ENCODE measurements at places on chromosomes 7 and 10.

DNA sequence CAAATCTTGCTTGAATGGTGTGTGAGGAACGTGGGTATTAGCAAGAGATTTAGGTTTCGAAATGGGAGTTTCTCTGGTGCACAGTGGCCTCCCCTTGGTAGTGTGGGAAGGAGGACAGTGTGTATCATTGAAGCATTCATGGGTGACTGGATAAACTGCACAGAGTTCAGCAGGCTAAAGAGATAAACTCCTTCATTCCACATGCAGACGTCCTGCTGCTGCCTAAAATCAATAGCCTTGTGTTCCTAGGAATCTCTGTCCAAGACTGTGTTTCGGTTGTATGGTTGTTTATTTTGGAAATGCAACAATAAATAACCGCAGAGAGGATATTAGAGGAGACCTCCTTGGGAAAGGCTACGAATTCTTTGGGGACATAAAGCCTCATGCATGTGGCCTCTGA lies 100.9 kb upstream of the FAM171A1 start:
- no peak for DNase-seq

DNA sequence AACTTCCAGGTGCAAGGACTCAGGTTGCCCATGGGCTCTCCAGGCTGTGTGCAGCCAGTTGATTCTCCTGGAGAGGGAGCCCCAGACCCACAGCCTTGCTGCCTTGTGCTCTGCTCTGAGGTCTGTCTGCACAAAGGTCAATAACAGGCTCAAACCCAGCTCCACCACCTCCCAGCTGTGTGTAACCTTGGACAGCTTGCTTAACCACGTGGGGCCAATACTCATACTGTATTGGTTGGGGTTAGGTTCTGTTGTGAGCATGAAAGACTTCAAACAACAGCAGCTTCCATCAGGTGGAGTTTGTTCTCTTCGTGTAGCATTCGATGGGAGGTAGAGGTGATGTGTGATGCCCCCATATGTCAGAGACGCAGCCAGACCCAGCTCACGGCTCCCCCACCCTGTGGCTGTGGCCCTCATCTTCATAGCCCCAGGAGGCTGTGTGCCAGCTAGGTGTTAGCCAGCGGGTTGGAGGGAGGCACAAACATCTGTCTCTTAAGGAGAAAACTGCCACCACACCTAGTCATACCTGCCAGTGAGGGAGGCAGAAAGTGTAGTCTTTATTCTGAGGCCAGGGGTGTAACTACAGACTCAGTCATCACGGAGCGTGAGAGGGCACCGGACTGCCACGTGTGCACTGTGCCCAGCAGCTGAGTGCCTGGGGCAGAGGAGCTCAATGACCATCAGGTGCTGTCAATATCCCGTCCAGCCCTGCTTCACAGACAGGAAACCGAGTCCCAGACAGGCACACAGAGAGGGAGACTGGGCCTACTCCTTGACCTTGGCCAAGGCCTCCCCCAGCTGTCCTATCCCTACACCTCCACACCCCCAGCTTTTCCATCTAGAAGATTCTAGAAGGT lies 8.1 kb upstream of the POLD2 start:
- no peak for DNase-seq

- no peak for DNase-seq
Observed at GRCh38 chr10:128897401-128898129, 569.5 kb upstream of the MGMT start.

- no peak for DNase-seq
Observed at GRCh38 chr7:132275416-132276233, 300.6 kb downstream of the PLXNA4 start.

DNA sequence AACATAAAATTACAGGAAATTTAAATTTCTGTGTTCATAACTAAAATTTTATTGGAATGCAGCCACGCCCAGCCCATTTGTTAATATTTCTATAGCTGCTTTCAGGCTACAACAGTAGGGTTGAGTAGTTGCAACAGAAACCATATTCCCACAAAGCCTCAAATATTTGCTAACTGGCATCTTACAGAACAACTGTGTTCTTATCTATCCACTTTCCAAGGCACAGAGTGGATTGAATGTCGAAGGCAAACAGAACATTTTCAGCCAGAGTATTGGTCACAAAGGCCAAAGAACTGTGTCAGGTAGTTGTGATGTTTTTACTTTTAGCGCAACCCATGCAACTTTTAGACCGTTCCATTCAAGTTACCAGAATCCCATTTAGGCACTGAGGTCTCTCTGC lies 51.1 kb upstream of the OPN4 start:
- no peak for DNase-seq

- no peak for DNase-seq
Observed at GRCh38 chr10:130160775-130161174, 24.6 kb downstream of the GLRX3 start.

- DNase-seq = no peak
Observed at GRCh38 chr7:155387066-155387620, 70.8 kb upstream of the EN2 start.

- no peak for DNase-seq
Observed at GRCh38 chr10:86282664-86283465, 83.7 kb downstream of the GRID1 start.

DNA sequence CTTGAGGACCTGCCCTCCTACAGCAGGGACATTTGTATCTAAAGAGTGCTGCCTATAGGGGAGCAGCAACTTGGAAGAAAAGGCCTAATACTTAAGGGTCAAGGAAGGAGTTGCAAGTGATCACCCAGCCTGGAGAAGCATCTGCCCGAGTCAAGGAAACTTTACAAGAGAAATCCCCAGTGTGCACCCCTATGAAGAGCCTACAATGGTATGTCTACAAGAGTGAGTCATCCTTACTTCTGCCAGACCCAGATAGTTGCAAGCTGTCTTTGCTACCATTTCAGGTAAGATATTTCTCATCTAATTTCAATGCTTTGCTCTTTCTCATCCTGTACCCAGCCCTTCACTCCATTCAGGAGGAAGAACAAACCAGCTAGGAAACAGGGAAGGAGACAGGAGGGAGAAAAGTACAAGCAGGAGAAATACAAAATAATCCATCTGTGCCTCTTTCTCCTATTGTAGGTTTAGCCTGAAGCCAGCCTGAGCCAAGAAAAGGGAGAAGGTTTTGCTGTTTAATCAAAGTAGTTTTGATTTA lies 34.4 kb upstream of the AGR3 start:
- DNase-seq = peak; percentile 74

DNA sequence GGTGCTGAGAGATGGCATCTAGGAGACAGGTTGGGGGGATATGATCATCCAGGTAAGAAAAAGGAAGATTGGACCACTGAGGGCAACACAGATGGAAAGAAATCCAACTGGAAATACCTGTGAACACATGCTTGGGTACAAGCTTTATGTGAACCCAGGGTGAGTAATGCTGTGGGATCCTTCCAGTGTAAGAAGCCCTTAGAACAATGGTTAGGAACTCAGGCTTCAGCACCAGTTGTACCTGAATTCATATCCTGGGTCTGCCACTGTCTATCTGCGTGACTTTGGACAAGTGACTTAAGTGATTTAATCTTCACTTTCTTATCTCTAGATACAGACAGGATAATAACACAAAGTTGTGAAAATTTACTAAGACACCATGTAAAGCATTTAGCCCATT lies 131.0 kb downstream of the ST7 start:
- DNase-seq = no peak

- DNase-seq = no peak
Observed at GRCh38 chr10:84201244-84201606, 6.9 kb downstream of the CDHR1 start.

DNA sequence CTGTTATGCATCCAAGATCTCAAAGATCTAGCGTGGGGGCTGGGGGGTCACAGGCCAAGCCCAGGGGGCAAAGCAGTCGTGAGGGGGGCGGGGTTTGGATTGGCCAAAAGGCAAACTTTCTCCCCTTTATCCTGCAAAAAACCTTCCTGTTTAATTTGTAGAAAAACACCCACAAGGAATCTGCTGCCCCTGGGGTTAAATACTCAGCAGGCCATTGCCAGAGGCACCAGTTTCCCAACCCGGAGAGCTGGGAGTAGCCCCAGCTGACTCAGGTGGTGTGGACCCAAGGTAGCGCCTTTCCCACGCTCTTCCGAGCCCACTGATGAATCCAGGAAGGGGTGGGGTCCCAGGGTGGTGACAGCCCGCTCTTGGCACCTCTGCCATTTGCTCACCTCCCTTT lies 21.4 kb downstream of the KCP start:
- DNase-seq = no peak

- no peak for DNase-seq
Observed at GRCh38 chr7:158316466-158317031, 271.1 kb downstream of the PTPRN2 start.

DNA sequence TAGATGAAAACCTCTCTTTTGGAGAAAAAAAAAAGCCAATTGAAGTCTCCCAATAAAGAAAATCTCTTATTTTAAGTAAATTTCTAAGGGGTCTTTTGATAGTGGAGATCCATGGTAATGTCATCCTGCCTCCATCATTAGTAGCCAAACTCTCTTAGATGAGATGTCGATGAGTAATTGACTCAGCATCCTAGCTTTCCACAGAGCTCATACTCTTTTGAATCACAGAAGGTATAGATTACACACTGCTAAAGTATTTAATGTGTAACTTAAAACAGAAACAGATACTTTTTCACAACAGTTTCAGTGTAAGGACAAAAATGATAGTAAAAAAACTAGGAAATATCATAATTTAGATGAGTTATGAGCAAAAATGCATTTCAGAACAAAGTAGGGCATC lies 19.4 kb downstream of the MAGI2 start:
- no peak for DNase-seq

GRCh38 chr10:119211176-119211575 lies 3.8 kb downstream of the GRK5 start:
- no peak for DNase-seq

GRCh38 chr7:155371884-155372781 lies 74.5 kb downstream of the INSIG1 start:
- no peak for DNase-seq

DNA sequence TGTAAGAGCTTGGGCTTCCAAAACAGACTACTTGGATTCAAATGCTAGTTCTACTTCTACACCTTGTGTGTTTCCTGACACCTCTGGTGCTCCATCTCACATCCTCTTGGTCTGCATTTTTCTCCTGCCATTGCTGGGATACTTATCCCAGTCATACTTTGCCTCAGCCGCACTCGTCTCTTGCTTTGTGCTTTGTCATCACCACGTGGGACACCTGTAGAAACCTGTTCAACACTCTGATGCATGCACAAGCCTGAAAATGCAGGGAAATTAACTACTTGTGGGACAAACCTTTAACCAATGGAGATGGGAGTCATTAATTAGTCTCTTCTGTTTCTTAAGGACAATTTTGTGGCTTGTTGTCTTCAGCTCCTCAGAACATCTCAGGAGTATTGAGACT lies 94.2 kb upstream of the PHYHIPL start:
- no peak for DNase-seq

- no peak for DNase-seq
Observed at GRCh38 chr10:69179089-69179742, 818 bp upstream of the SUPV3L1 start.

DNA sequence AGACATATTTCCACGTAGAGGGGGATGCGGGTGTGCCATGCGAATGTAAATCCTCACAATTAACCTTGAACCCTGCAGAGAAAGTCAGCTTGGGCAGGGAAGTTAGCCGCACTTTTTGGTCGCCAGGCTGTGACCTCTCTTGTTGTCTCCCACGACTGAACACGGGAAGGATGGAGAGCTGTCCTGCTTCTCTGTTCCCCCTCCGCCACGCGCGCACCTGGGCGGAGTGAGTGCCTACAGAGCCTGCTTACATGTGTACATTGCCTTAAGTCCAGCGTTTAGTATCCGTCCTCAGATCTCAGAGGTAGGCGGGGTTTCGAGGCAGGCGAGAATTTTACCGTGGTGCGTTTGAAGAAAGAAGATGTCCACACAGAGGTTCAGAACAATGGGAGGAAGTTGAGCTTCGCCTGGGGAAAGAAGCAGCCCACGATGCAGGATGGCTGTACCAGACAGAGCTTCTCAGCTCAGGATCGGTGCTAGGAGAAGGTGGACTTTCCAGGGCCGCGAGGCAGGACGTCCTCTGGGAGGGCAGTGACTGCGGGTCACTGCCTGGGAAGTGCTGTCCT lies 482 bp upstream of the ERCC6 start:
- DNase-seq = no peak

DNA sequence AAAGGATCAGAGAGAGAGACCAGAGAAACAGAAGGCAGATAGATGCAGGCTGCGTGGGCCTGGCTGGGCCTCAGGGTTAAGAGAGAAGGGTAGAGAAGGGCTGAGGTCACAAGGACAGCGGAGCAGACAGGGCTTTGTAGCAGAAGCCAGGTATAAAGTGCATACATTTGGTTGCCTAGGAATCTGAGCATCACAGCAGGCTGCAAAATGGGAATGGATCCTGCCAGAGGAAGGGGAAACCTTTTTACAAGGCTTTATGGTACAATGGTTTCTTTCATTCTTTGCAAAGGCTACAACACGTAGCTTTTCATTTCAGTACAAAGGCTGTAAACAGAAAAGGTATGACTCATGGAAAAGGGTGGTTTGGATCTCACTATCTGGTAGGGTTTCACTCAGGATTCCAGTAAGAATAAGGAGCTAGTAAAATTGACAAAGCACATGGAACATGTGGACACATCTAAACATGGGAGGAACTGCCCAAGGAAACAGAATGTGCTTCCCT lies 275.1 kb downstream of the DOCK4 start:
- no peak for DNase-seq

GRCh38 chr7:133484086-133484485 lies 231.2 kb downstream of the EXOC4 start:
- DNase-seq = no peak

- no peak for DNase-seq
Observed at GRCh38 chr7:42167631-42168236, 69.3 kb downstream of the GLI3 start.

GRCh38 chr7:98862716-98863420 lies 6.9 kb downstream of the TMEM130 start:
- DNase-seq = no peak

GRCh38 chr7:144019457-144019856 lies 19.3 kb downstream of the OR6B1 start:
- DNase-seq = peak; percentile 59

DNA sequence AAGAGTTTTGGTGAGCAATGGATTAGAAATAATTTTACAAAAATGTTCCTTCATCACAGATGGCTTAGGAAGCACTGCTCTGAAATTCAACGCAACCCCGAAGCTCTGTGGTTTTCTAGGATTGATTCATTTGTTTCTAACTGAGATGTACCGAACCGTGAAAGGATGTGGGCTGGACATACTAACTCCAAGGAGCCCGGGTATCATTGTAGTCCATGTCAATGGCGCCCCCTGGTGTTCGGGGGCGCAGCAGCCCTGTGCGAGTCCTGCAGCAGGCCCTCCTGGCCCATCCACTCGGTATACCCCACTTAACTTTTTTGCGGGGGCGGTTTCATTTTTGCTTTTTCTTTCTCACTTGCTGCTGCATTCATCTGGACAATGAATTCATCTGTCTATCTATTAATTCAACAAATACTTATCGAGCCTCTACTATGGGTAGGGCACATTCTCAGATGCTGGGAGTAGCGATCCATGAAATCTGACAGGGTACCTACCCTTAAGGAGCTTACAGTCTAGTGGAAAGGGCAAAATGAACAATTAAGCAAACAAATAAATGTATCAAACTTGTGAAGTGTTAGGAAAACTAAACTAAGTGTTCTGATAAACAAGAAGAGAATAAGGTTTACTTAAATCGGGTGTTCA lies 25.2 kb upstream of the ITPRID1 start:
- DNase-seq = peak; percentile 11
